ENCODE measurements at places on chromosomes 3 and 15. TPM values are rescaled to one million over a fixed set of nuclear protein-coding genes. Genes with fewer than 3 reads are reported as not detected.

DNA sequence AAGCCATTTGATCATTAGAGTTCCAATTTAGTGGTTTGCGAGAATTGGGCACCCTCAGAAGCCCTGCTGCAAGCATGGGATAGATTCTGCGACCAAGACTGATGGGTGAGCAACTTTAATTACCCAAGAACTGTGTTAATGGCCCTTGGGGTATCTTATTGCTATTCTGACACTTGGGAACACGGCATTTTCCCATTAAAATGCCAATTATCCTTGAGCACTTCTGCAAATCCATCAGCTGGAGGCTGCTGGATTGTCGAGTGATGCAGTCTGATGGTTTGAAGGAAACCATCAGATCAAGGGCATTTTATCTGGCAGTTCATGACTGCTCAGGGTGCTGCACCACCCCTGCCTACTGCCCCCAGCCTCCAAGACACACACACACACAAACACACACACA, 183.6 kb upstream of the PROK2 start:
- no peak for DNase-seq

- DNase-seq = no peak
Measured at GRCh38 chr3:50340448-50341329, at the start of gene RASSF1. TSS of gene RASSF1 (minus strand) at chr3:50340836. CDS start at chr3:50340805, 31 bp downstream.

GRCh38 chr3:196883361-196883760, 15.6 kb downstream of the SENP5 start:
- DNase-seq = no peak

DNA sequence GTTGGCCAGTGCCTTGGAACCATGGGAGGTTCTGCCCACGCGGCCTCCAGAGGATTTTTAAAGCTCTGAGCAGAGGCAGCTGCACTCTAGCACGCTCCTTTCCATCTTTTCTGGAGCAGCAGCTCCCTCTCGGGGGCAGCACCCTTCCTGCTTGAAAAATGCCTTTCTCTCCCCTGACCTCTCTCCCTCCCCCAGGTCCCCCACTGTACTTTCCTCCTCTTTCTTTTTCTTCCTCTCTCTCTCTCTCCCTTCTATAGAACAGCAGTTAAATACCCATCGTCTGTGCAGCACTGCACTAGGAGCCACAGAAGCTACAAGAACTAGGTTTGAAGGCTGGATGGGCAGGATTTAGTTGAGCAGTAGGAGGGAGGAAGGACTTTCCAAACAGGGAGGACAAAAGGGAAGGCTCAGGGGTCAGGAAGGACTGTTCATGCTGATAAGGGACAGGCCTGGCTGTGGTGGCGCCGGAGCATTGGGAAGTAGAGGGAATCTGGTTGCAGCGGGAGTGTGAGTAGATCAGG, 4.4 kb downstream of the ALPK3 start:
- DNase-seq = no peak

GRCh38 chr3:40850861-40851260, 326.1 kb downstream of the ZNF621 start:
- no peak for DNase-seq

- no peak for DNase-seq
Measured at GRCh38 chr3:95217661-95218060, 1154.8 kb downstream of the NSUN3 start.

NOX5 gene
- total RNA-seq = 0.26 TPM

RBP2 gene
- not detected for total RNA-seq

BCL2A1 gene
- not detected for total RNA-seq

CPB1 gene
- 8,425 TPM for total RNA-seq

Measured in body of pancreas (tissue), 4 donors.